ENCODE measurements at places on chromosomes 1 and 21.

- DNase-seq = no peak
These were observed 61.9 kb downstream of the ACOT7 start for GRCh38 chr1:6331543-6332273.

GRCh38 chr1:184860985-184861754 lies 106.5 kb upstream of the EDEM3 start:
- no peak for DNase-seq

- DNase-seq = no peak
These were observed 14.4 kb upstream of the GRHL3 start for GRCh38 chr1:24304763-24305162.

DNA sequence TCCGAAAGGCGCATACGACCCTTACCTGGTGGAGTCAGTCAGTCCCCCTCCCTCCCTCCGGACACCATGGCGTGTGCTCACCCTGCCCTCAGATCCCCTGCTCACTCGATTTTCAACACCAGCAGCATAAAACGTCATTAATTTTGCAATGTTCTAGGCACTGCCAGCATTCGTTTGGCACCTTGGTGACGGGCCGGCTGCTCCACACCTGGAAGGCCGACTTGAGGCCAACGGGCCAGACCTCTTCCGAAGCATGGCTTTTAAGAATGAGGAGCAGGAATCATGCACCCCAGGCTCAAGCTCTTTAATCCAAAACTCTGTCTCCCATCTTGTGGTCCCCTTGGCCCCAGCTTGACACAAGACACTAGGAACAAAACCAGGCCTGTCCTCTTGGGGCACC lies 33.1 kb downstream of the NPHP4 start:
- no peak for DNase-seq

GRCh38 chr1:156959925-156960324 lies 39.5 kb downstream of the LRRC71 start:
- DNase-seq = no peak

DNA sequence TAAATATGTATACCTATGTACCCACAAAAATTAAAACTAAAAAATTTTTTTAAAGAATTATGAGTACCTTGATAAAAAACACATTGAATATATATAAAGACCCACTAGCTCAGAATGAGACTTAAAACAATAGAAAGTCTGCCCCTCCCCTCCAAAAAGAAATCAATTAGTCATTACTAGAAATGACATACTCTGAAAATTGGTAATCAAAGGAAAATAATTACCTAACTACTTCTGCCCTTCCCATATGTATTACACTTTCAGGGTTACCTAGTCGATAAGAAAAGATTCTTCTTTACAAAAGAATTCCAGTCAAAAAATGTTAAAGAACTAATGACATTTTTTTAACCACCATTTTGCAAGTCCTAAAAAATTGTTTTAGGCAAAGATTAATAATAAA lies 34.7 kb downstream of the VAV3 start:
- no peak for DNase-seq

DNA sequence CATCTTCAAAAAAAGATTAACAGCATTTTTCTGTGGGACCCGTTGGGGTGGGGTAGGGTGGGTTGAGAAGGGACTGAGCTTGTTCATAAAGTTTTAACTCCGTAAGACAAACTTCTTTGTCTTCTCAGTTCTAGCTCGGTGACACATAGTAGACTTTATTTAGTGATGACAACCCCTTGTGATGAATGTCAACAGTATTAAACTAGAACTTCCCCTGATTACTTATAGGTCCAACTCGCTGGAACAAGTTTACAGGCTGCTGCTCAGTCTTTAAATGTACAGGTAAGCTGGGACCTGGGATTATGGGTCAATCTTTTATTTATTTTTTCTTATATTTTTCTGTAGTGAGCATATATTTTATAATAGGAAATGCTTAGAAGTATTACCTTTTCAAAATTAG lies 148.4 kb downstream of the CD247 start:
- no peak for DNase-seq

All from cortex of kidney (tissue), 1 donor.